Central memory CD4-positive, alpha-beta T cell (primary cell): ENCODE measurements at places on chromosomes 6 and 20.

DNA sequence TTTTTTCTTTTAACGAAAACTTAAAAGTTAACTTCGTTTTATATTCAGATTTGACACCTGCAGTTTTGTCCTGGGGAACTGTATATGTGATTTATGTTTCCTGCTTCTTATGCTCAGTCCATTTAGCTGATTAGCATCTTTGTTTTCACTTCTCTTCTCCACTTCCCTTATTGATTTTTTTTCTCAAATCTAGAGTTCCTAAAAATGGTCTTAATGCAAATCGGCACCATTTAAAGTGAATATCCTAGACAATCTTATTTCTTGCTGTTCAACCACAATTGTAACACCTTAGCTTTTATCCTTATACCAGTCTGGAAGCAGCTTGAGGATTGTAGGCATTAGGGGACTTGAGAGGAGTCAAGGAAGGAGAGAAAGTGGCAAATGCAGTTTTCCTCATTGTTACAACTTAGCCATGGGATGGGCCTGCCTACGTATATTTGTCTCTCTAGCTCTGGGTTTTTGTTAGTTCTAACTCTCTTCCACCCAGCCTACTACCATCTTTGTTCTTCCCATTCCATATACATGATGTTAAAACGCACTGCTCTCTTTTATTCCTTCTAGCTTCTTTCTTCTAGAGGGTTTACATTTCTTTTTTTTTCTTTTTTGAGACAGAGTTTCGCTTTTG lies 8.5 kb downstream of the QRSL1 start:
- no peak for DNase-seq

DNA sequence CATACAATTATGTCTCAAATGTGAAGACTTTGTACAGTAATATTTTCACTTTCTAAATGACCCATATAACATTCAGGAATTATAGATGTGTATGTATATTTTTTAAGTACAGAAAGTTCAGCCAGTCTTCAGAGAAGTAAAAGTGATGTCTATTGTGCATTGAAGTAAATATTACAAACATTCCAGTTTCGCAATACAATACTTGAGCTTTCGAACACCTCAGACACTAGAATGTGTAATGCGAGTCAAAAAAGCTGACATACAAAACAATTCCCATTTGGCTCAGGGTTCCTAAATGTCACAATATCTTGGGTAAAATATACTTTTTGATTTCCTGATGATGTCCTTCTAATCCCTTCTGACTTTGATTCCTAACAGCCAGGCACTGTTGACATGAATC lies 101.4 kb downstream of the ZNF217 start:
- no peak for DNase-seq

- peak; percentile 69 for DNase-seq
Measured at GRCh38 chr6:158536084-158536890, 23.6 kb upstream of the TMEM181 start.

DNA sequence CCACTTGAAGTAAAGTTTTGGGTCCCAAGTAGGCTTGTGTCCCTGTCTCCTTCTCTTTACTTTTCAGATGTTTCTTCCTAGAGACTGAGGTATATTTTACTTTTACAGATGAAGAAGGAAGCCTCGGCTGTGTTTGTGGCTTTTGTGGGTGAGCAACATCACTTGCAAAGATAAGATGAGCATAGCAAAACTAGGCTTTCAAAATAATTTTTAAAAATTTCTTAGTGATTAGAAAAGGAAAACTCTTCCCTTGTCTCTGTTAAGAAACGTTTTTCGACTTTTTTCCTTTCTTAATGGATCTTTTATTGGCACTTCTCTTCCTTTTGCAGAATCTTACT lies 7.6 kb downstream of the PTPN1 start:
- DNase-seq: peak; percentile 24

DNA sequence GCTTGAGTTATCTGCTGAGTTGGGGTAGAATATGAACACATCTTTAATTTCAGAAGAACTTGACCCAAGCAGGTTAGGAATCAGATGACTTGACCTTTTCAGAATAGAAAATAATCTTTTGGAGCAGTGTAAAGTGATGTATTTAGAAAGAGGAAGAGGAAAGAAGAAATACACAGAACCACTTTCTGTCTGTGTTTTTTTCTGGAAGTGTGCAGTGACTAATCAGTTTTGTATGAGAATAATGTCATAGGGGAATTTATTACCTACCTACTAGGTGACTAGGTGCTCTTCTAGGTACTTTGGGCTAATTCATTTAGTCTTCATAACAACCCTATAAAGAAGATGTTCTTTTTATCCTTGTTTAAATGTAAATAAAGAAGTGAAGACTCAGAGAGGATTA lies 3.0 kb downstream of the PPP1R14C start:
- no peak for DNase-seq

GRCh38 chr20:46928580-46929132 lies 34.0 kb downstream of the EYA2 start:
- DNase-seq: no peak

- no peak for DNase-seq
Measured at GRCh38 chr6:5205877-5206850, 54.6 kb downstream of the LYRM4 start.
